ENCODE measurements at places on chromosomes 2 and 18. TPM values are rescaled to one million over a fixed set of nuclear protein-coding genes. Genes with fewer than 3 reads are reported as not detected.

CD302 gene
- total RNA-seq = 1.7 TPM

SLC40A1 gene
- total RNA-seq = 3.1 TPM

GPR39 gene
- 0.38 TPM for total RNA-seq

MC2R gene
- 0.05 TPM for total RNA-seq

PRPF40A gene
- 81.8 TPM for total RNA-seq

TUBA3E gene
- 0.19 TPM for total RNA-seq

PRKAG3 gene
- total RNA-seq = 0.56 TPM

SLC35F5 gene
- total RNA-seq = 51.3 TPM

SOWAHC gene
- total RNA-seq = 7.4 TPM

ALPG gene
- total RNA-seq = 0.10 TPM

TP53I3 gene
- total RNA-seq = 29.7 TPM

LIMS2 gene
- total RNA-seq = 0.55 TPM

SKOR2 gene
- total RNA-seq = 0.13 TPM

NGEF gene
- 13.7 TPM for total RNA-seq

IL36G gene
- not detected for total RNA-seq

NTSR2 gene
- not detected for total RNA-seq

MLPH gene
- total RNA-seq = 0.46 TPM

HJURP gene
- total RNA-seq = 27.9 TPM

SPC25 gene
- total RNA-seq = 0.50 TPM

VWC2L gene
- total RNA-seq = 0.23 TPM

DSG4 gene
- total RNA-seq = not detected

NT5DC4 gene
- total RNA-seq = 0.24 TPM

SYT4 gene
- total RNA-seq = not detected

ADCYAP1 gene
- 0.11 TPM for total RNA-seq

SDC1 gene
- total RNA-seq = 1.7 TPM

DSG1 gene
- total RNA-seq = 0.45 TPM

ANKRD62 gene
- 0.29 TPM for total RNA-seq

RNF152 gene
- 8.9 TPM for total RNA-seq

KCNJ3 gene
- 1.2 TPM for total RNA-seq

IL1F10 gene
- not detected for total RNA-seq

C1GALT1C1L gene
- total RNA-seq = 4.3 TPM

ERFE gene
- total RNA-seq = 0.85 TPM

ATF2 gene
- 72.1 TPM for total RNA-seq

UGT1A3 gene
- total RNA-seq = not detected

ANKRD30BL gene
- total RNA-seq = not detected

ALPP gene
- 0.06 TPM for total RNA-seq

KCNF1 gene
- 3.3 TPM for total RNA-seq

ROCK1 gene
- 22.2 TPM for total RNA-seq

EHD3 gene
- 7.3 TPM for total RNA-seq

GPR45 gene
- total RNA-seq = 1.0 TPM

ZSCAN30 gene
- 34.7 TPM for total RNA-seq

ANKRD12 gene
- 36.7 TPM for total RNA-seq

Data from motor neuron (in vitro differentiated cells).